Inflammatory macrophage (primary cell): ENCODE measurements at places on chromosomes 4 and X.

- no peak for DNase-seq
Observed at GRCh38 chrX:45710081-45710801, 509.6 kb upstream of the DIPK2B start.

- no peak for DNase-seq
Observed at GRCh38 chrX:53291596-53291995, 10.2 kb upstream of the IQSEC2 start.

- DNase-seq: no peak
Observed at GRCh38 chrX:98380556-98380955, 1496.8 kb downstream of the RPA4 start.

GRCh38 chr4:152705903-152706302, 26.1 kb upstream of the TMEM154 start:
- DNase-seq: no peak

DNA sequence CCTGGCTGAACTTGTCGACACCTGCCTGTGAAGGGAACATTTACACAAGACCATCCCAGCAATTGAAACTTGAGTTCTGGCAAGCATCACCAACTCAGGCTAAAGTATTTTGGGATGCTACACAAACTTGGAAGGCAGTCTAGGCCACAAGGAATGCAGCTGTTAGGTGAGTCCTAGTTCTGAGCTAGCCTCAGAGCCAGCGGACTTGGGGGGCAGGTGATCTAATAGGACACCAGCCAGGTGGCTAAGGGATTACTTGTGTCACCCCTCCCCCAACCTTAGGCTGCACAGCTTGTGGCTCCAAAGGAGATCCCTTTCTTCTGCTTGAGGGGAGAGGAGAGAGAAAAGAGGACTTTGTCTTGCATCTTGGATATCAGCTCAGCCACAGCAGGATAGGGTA, 62.3 kb upstream of the DKK2 start:
- DNase-seq: no peak

DNA sequence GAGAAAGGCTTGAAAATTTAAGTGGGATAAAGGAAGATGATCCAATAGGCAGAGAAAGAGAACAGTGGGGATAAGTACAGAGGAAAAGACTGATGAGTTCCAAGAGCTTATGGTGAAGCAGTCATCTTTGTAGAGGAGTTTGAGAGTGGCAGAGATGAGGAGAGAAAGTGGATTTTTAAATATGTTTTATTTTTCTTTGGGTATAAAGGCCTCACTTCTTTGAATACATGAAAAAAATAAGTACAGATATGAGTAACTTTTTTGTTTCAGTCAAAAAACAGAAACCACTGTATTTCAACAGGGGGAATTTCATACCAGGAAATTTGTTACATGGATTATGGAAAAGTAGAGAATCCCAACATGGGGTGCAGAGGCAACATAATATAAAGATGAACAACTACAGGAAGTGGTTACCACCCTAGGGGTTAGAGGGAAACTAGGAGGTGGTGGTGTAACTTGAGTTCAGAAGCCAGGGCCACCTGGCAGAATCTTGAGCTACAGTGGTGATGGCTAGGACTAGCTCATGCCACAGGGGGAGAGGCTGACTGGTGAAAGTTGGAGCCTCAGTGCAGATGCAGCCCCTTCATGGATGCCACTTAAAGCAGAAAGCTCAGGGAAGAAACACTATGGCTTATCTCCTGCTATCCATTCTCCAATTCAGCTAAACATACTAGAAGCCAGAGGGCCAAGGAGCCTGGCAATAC, 3.4 kb upstream of the CYBB start:
- no peak for DNase-seq

DNA sequence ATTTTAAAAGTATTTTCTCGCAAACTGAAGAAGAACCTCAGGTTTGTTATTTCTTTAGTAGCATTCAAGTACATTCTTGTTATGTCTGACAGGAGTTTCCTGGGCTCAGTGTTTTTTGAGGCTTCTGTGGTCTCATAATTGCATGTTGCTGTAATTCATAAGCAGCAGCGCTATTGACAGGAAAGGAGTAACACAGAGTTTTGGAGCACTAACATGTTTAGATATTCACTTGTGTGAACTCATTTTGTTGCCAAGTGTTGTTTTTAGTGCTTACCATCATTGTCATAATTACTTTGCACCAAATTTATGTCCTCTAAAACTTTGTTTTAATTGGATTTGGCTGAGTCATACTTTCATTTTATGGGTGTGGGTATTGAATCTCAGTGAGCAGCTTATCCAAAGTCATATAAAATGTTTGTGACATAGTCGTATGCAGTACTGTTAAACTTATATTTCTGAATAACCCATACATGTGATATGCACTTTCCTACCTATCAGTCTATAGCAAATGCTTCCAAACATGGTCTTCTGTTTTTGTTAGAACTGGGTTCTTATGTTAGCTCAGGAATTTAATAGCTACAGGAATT, 358.7 kb upstream of the CTSO start:
- no peak for DNase-seq

DNA sequence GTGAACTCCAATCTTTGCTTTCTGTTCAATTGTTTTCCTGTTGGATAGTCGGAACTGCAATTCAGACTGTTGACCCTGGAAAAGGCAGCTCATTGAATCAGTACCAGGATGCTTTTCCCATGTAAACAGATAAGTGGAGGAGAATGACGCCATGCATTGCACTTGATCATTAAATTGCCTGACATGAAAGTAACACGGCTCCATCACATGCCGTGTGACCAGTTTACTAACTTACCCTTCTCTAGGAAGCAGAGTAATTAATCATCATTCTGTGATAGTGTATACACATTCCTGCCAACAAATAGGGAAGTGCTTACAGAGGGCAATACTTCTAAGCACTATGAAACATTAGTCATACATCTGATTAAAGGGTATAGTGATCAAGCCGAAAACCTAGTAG, 101.4 kb downstream of the PPARGC1A start:
- DNase-seq: no peak

- DNase-seq: peak; percentile 46
Observed at GRCh38 chr4:88697588-88698329, at the start of gene NAP1L5. Gene NAP1L5, minus strand, starts transcription at chr4:88697829. Its CDS starts 75 bp downstream, at chr4:88697754.

DNA sequence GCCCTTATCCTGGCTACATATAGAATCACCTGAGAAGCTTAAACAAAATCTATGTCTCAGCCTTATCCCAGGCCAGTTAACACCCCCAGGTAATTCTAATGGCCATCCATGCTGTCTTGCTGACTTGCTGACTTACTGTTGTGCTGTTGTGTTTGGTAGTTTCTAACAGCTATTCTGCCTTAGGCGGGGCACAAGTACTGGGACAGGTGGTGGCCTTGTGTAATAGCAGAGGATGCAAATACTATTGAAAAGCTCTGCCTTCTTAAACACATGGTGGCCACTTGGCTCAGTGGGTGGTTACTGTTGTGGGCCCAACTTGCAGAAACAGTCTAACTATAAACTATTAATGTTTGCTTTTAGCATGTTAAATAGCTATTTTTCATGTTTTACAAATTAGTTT, 56.2 kb downstream of the CDS1 start:
- no peak for DNase-seq

DNA sequence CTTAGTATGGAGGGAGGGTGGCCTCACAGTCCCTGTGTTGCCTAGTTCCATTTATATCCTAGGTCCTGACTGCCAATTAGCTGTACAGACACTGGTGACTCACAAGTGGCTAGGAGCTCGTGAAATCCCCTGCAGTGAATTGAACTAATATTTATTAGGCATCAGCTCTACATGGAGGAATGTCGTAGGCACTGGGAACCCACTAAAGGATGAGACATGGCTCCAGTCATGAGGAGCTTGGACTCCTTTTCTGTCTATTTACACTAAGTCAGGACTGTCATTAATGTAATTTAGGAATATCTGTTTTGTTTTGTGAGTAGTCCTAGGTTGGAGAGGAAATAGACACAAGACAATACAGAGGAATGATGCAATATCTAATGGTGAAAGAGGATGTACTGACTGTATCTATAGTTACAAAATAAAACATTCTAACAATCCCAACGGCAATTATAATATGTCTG, 67.7 kb downstream of the MID1IP1 start:
- peak; percentile 81 for DNase-seq

DNA sequence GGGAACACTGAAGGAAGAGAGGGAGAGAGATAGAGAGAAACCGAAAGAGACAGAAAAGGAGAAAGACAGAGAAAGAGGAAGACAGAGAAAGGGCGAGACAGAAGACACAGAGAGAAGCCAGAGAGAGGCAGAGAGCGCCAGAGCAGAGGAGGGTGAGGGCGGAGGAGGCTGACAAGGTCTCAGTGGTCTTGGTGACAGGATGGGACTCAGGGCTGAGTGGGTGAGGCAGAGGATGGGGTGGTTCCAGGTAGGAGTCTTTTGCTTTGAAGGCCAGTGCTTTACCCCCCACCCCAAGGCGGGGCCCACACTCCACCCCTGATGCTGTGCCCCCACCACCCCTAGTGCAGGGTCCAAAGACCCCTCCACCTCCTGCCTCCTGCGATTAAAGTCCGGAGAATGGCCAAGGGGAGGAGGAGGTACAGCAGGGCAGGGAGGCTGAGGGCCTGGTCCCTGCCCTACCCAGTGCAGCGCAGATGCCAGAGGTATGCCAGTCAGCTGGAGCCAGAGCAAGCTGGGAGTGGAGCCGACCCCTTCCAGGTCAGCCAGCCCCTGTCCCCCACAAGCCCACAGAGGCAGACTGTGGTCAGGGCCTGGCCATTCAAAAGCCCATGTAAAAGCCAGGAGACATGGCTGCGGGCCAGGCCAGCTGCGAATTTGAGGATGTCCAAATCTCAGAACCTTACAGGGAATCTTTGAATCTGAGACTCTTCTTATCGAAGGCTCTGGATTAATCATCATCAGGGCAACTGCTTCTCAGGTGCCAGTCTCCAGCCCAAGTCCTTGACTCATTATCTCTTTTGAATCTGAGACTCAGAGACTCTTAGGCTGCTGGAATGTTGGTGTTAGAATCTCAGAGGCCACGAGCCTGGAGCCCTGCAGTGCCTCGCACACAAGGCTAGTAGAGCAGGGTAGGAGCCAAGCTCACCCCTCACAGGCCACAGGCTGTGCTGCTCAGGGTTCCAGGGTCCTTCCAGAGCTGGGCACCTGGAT, 758 bp downstream of the IQSEC2 start:
- no peak for DNase-seq

DNA sequence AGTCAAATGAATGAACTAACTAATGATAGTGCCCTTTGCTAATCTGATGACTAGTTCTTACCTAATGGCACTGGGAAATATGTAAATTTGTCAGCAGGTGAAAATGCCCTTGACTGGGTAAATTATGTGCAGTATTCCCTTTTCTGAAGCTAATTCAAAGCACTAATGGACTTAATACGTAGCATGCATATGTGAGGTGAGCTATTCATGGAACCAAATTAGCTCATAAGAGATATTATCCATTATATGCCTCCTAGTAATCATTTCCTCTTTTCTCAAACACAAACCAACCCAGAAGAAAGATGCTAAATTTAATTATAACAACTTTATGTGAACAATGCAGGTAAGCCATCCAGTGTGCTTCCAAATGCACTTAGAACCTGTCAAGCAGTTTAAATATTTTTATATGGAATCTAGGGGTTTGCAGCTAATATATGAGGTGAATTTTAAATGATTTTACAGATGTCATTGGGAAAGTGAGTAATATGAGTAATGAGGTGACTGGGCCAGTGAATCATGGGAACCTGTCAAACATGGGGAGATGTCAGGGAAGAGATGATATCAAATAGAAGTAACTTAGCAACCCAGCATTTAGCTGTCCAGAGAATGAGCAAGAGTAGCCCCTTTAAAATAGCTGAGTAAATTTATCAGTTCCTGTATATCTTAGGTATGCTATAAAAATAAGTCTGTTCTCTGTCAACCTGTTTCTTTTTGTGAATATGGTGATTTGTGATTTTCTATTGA, 315.0 kb downstream of the AFF2 start:
- DNase-seq: no peak

- DNase-seq: no peak
Observed at GRCh38 chr4:6701371-6701770, 7.7 kb downstream of the S100P start.

DNA sequence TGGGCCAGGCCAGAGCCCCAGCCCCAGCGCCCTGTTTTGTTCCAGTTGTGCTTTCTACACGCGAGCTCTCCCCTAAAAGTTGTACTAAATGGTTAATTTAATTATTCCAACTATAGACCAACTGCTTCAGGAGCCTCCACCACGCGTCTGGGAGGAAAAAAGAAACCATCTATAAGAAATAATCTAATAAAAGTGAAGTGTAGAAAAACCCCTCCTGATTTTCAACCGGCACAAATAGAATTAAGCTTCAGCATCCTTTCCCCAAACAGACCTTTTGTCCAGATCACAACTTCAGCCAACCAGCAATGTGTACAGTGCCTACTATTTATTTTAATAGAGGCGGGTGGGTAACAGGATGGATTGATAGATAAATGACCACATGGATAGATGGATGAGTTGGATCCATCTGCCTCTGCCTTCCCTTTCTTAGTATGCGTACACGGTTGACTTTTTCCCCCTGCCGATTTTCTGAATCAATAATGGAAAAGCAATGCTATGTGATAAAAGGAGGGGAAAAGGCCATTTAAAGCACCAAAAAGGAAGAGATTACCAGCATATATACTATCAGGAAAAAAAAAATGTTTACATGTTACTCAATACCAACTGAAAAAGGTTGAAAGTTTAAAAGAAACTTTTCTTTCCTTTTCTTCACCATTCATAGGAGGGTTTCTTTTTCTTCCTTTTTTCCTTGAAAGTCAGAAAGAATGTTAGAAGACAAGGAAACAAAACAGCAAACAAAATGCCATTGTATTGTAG, 3.7 kb upstream of the PHOX2B start:
- DNase-seq: no peak

- DNase-seq: no peak
Observed at GRCh38 chr4:18454349-18454748, 432.8 kb upstream of the LCORL start.

- no peak for DNase-seq
Observed at GRCh38 chr4:121989715-121990114, 37.9 kb upstream of the TRPC3 start.

DNA sequence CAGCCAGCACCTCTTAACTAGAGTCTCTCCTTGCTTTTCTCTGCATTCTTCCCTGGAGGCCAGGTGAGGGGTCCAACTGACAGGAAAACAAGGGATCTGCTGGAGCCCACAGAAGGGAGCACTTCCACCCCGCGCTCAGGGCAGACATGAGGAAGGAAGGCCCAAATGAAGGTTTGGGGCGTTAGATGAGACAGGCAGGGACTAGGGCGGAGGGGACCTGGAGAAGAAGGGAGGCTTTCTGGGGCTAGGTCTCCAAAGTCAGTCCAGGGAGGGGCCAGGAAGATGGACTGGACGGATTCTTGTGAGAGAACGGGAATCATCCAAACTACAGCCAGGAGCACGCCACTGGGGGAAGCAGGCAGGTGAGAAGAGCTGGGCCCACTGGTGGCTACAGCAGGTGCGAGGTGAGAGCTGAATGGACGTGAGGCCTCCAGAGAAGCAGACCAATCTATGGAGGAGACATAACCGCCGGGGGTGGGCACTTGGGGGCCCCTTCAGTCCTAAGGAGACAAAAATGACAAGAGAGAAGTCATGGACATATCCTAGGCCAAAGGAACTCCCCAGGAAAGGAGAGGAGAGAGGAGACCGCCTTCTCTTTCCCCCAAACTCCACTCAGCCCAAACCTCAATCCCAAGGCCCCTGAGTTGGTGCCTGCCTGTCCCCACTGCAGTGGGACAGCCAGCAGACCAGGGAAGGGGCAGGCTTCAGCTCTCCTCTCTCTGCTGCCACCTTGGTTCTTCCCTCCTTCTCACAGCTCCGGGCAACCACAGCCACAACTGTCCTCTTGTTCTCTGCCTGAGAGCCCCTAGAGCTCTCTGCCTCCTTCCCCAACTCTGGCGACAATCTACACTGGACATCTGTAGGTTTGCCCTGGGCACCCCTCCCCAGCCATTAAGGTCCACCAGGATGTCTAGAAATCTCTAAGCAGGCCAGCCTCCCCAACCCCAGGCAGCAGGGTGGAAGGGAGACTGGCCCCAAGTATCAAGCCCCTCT, 7.0 kb downstream of the APLN start:
- DNase-seq: no peak
